ENCODE measurements at places on chromosomes 6 and 20. TPM values are rescaled to one million over a fixed set of nuclear protein-coding genes. Genes with fewer than 3 reads are reported as not detected.

Gene KIF13A
- total RNA-seq: 74.6 TPM

DNA sequence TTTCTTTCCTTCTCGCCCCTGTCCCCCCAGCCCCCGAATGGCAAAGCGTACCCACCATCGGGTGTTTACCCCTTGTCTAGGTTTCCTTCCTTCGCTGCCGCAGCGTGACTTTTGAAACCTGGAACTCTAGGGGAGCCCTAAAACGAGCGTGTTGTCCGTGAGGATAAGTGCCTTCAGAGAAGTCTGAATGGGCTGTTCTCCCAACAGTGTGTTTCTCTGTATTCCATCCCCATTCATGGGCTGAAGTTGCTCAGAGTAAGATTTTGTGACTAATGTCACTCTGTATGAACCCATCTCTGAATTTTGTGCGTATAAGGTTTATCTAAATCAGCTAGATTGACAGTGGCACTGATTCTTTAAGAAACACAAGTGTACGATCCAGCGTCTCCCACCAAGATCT, 949 bp downstream of the MACROD2 start:
- no peak for DNase-seq

DNA sequence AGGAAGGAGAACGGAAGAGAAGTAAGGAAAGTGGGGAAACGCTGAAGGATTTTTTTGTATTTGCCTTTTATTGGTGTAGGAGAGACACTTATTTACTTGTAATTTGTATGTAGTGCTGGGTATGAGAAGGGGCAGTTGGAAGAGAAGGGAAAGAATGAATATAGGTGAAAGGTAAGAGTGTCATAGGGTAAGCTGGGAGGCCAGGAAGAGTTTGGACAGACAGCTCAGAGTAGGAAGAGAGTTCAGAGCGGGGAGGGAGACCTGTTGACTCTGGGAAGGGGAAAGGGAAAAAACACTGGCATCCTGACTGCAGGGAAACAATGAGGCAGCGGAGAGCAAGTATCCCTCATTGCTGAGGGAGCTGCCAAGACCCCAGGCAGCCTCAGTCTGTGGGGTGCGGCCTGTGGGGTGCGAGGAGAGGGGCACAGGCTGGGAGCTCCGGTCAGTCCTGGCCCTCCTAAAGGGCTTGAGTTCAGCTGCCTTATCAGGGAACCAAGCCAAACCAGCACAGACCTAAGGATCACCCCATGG, 3.1 kb downstream of the TRAF3IP2 start:
- no peak for DNase-seq

DNA sequence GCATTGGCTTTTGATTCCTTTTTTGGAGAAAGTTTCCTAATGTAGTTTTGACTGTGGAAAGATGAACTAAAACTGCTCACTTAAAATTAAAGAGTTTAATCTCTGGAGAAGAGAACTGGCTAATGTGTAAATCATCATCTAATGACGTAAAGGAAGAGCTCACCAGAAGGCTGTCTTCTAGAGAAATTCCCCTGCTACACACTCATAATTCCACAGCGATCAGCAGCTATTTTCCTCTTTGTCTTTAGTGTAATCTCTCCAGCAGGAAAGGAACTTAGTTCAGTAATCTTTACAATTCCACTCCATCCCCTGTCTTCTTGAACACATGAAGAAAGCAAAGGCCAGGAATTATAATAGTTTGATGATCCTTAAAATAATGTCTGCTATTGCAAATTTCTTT, 15.8 kb downstream of the SPTLC3 start:
- DNase-seq: no peak

- no peak for DNase-seq
Measured at GRCh38 chr6:6635291-6635690, 46.8 kb downstream of the LY86 start.

DNA sequence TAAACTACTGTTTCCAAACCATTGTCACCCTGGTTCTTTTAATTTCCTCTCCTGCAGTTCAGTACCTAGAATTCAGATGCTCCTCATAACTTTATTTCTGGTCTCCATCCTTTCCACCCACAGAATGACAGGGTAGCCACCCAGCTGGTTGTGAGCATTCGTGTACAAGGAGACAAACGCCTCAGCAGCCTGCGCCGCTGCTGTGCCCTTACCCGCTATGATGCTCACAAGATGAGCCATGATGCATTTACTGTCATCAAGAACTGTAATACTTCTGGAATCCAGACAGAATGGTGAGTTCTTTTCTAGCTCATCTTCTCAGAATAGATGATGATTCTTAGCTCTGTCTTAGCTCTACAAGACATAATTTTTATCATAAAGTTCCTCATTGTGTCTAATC, 18.6 kb downstream of the GTPBP2 start:
- no peak for DNase-seq

Measured in posterior vena cava (tissue), 2 donors.